ENCODE measurements at places on chromosomes 16 and 17.
A peak's percentile ranks its signal among the peaks of the same experiment; 100 is the strongest.

DNA sequence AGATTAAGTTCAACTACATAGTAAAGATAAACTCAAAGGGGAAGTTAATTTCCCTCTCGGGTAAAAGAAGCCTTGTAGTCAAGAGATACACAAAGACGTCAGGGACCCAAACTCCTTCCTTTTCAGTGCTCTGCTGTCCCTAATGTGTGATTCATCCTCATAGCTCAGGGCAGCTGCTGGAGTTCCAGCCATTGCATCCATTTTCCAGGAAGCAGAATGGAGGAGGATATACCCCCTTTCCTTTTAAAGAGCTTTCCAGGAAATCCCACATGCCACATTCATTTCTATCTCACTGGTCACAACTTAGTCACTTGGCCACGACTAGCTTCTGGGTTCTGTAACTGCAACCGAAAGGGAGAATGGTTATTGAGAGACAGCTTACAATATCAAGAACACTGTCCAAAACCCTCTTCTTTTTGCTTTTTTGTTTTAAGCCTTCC is 95.3 kb downstream of the SOCS1 start:
- H3K4me3 ChIP-seq = no peak overlapping the region
- no peaks in the 10 kb centered on the region for H3K27me3 ChIP-seq
- no peak overlapping the region for H3K27ac ChIP-seq
- no peaks in the 10 kb centered on the region for H3K36me3 ChIP-seq
- no peak for DNase-seq

GRCh38 chr16:76970087-76970744 is 220.8 kb upstream of the MON1B start:
- no peaks in the 10 kb centered on the region for H3K36me3 ChIP-seq
- no peak overlapping the region for H3K27ac ChIP-seq
- no peak overlapping the region for H3K4me3 ChIP-seq
- H3K27me3 ChIP-seq = no peaks in the 10 kb centered on the region

DNA sequence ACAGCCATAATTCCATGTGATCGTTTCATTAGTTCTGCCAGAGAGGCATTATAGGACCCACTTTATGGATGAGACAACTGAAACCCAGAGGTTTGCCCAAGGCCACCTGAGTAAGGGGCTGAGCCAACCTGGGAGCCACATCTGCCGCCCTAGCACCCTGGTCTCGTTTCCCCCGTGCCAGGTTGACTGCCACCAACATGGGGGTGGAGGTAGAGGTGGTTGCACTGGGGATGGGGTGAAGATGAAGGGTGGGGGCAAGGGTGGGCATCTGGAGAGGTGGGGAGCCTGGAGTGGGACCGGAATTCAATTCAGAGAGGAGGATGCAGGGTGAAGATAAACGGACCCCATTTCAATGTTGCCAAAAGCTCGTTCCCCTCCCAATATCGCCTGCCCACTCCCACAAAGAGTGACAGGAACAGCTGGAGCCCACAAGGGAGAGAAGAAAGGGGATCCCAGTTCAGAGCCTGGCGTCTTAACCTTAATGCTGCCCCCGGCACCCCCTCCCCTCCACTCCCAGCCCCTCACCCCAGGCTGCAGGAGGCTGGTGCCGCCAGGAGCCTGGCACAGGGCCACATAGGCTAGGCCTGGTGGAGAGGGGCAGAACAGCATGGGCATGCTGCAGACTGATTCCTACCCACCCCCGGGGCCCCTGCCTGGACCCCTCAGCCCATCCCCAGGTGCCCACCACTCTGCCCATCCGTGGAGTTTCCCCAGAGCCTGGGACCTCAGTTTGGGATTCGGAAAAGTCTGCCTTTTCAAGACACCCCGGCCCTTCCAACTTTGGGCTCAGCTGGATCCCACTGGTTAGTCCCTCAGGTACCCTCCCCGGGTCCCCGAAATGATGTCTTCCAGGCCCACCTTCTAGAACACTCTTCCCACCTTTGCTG is 29.6 kb downstream of the NGFR start:
- H3K36me3 ChIP-seq = no peaks in the 10 kb centered on the region
- no peak overlapping the region for H3K4me3 ChIP-seq
- peak overlapping the region; percentile 3 for H3K27ac ChIP-seq

DNA sequence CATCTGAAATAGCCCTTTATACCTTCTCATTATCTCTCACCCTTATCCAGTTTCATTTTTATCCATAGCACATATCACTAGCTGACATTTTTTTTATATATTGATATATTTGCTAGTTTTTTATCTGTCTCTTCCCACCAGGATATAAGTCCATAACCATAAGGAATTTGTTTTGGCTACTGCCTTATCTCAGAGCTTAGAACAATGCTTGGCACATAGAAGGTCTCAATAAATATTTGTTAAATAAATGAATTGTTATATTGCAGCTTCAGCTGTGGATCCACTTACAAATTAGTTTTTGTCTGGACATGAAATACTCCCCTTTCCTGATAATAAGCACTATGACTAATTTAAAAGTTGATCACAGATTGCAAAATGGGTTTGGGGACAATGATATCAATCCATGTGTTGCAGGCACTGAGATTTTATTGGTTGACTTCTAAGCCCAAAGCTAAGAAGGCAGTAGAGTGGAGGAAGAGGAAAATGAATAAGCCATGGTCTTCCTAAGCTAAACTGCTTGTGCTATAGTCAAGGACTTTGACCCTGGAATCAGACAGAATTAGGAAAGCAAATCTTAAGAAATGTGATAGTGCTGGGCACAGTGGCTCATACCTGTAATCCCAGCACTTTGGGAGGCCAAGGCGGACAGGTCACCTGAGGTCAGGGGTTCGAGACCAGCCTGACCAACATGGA is 31.9 kb upstream of the YPEL2 start:
- H3K4me3 ChIP-seq = no peak overlapping the region
- H3K36me3 ChIP-seq = no peaks in the 10 kb centered on the region
- DNase-seq = no peak
- H3K4me1 ChIP-seq = no peaks in the 10 kb centered on the region

DNA sequence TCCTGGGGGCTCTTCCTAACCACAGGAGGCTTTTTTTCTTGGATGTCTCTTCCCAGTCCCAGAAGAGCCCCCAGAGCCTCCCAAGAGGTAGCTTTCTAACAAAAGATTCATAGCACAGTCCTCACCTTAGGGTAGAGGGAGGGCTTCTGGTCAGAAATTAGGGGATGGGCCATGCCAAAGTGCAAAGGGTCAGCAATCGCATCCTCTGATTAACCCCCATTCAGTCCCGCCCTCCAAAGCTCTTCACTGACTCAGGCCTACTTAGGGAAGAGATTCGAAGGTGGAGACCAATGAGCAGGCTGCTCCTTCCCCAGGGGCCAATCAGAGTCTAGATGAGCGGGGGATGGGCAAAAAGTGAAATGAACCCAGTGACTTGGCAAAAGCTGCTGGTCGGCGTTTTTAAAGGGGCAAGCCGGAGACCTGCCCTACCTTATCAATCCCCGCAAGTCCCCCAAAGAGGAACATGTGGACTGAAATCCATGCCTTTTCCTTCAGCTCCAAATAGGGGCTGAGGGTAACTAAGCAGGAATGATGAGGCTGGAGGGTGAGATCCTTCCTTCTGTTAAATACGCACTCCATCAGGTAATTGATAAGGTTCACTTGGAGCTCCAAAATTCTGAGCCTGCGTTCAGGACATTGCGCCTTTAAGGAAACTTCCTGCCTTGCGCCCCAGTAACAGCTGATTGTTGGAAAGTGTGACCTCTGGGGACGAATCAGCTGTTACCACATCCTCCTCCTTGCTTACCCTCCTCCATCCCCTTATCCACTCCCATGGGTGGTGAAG is 6.9 kb upstream of the TLCD2 start:
- peak; percentile 95 for DNase-seq
- peak overlapping the region; percentile 100 for H3K27ac ChIP-seq
- no peaks in the 10 kb centered on the region for H3K36me3 ChIP-seq
- H3K4me3 ChIP-seq = peak overlapping the region; percentile 96
- peaks cover 11% of the 10 kb centered on the region for H3K4me1 ChIP-seq
- no peaks in the 10 kb centered on the region for H3K27me3 ChIP-seq

DNA sequence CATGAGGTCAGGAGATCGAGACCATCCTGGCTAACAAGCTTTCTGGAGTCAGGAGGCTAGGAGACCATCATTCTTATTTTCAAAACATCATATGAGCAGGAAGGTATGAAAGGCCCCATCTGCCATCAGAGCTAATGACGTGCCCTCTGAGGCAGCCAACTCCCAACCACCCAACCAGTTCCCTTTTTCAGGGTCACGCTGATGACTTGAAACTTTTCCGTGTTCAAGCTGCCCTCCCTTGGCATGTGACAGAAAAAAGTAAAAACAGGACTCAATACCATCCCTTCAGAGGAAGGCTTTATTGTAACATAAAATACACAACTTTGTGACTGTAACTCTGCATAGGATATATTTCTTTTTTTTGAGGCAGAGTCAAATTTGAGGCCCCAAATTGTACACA is 4.6 kb upstream of the GHDC start:
- H3K4me1 ChIP-seq = no peaks in the 10 kb centered on the region
- no peaks in the 10 kb centered on the region for H3K36me3 ChIP-seq
- no peak overlapping the region for H3K27ac ChIP-seq
- H3K27me3 ChIP-seq = no peaks in the 10 kb centered on the region
- DNase-seq = no peak

Data from breast epithelium (tissue), 4 donors.